ENCODE measurements at places on chromosomes 16 and 17.

DNA sequence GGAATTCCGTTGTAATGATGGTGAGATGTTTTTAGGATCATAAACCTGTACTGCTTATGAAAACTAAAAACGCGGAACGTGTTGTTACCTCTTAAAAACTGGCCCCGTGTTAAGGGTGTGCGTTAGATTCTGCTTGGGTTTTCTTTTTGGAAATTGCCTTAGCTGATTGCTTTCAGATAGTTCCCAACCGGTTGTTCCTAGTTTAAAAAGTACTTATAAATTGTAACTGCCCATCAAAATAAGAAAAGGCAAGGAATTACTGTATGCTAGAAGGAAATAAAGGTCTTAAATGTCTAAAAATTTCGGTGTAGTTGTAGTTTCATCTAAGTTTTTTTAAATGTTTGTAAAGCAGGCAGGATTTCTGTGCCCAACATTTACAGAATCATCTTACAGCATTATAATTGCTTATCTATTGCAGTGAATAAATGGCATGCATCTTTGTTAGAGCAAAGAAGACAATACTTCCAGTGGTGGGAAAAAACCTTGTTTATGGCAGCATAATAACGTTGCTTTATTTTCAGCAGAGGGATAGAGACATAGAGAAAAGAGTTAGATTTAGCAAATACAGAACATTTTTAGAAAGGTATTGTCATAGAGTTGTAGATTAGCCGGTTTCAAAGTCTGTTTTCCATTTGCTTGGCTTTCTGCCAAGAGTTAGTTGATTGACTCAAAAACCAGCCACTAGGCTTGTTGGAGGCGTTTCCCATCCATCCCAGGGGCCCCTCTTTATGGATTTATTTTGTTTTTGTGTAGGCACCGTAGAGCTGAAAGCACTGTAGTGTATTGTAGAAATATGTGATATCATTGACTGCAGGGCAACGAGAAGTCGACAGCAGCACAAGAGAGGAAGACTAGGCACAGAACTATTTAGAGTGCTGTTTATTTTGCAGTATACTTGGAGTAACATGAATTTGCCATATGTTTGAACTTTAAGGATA, 1.7 kb downstream of the PPM1D start:
- no peaks in the 10 kb centered on the region for H3K27me3 ChIP-seq
- DNase-seq = no peak
- H3K4me1 ChIP-seq = no peaks in the 10 kb centered on the region
- H3K36me3 ChIP-seq = no peaks in the 10 kb centered on the region
- H3K4me3 ChIP-seq = peak overlapping the region; percentile 92

- H3K4me1 ChIP-seq = no peaks in the 10 kb centered on the region
- no peaks in the 10 kb centered on the region for H3K27me3 ChIP-seq
- H3K36me3 ChIP-seq = no peaks in the 10 kb centered on the region
- DNase-seq = no peak
- H3K27ac ChIP-seq = peak overlapping the region; percentile 25
- no peak overlapping the region for H3K4me3 ChIP-seq
Measured at GRCh38 chr17:35218915-35219314, 24.0 kb upstream of the SLFN5 start.

DNA sequence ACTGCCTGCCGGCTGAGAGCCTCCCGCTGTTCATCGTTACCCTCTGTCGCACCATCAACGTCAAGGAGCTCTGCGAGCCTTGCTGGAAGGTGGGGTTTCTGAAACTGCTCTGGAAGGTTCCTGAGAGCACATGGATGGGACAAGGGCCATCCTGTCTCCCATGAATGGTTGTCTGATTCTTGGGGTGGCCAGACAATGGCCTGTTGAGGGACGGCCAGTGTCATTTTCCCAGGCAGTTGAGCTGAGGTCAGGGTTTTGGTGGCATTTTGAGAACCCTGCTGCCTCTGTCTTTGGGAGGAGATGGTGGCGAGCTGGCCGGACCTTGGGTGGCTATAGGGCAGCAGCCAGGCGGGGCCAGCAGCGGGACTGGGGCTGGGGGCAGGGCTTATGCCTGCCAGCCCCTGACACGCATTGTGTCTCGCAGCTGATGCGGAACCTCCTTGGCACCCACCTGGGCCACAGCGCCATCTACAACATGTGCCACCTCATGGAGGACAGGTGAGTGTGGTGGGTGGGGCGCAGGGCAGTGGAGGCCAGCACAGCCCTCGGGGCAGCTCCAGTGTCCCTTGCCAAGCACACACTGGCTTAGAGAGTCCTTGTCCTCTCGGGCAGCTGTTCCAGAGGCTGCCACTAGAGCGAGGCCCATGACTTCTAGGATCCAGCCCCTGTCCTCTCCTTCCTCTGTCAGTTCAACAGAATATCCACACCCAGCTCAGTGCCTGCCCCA, 9.1 kb downstream of the TSC2 start:
- H3K4me3 ChIP-seq = no peak overlapping the region
- H3K27me3 ChIP-seq = no peaks in the 10 kb centered on the region
- no peak for DNase-seq
- no peak overlapping the region for H3K27ac ChIP-seq

DNA sequence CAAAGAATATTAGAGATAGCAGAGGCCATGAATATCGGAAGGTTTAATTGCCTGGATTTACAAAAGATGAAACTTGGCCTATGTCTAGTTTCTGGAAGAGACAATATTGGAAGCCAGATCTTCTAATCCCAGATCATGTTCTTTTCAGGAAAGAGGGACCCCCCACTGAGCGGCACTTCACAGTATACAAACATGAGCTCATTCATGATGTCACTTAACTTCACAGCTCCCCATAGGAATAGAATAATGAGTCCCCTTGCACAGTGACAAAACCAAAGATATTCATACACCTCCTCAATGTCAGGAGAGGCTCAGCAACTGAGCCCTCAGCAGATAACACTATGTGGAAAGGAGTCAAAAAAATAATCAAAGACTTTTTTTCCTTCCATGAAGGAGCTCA, 147.5 kb downstream of the CDH11 start:
- H3K27ac ChIP-seq = no peak overlapping the region
- no peaks in the 10 kb centered on the region for H3K4me1 ChIP-seq
- H3K27me3 ChIP-seq = no peaks in the 10 kb centered on the region
- DNase-seq = no peak
- no peaks in the 10 kb centered on the region for H3K36me3 ChIP-seq

DNA sequence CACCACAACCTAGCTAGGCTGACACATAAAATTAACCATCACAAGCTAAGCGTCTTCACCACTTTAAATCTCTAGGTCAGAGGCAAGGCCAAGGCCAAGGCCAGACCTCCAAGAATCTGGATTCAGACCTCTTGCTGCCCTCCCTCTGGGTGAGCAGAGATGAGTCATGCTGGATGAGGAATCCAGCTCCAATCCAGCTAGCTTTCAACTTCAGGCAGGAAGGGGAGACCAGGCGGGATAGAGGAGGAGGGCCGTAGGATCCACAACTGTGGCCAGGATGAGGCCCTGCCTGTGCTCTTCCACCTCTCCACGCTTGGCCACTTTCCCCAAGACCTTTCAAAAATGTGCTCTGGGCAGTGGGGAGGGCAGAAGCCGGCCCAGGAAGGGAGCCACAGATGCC, 14.7 kb downstream of the LRRC75A start:
- no peak overlapping the region for H3K4me3 ChIP-seq
- peaks cover 3% of the 10 kb centered on the region for H3K4me1 ChIP-seq
- no peaks in the 10 kb centered on the region for H3K36me3 ChIP-seq
- DNase-seq = no peak

- H3K36me3 ChIP-seq = no peaks in the 10 kb centered on the region
- H3K27me3 ChIP-seq = no peaks in the 10 kb centered on the region
- no peak overlapping the region for H3K4me3 ChIP-seq
Measured at GRCh38 chr17:71052971-71053370, 883.6 kb downstream of the KCNJ2 start.

GRCh38 chr16:15958703-15959348, 9.4 kb downstream of the ABCC1 start:
- no peaks in the 10 kb centered on the region for H3K4me1 ChIP-seq
- no peaks in the 10 kb centered on the region for H3K27me3 ChIP-seq
- H3K4me3 ChIP-seq = no peak overlapping the region
- H3K36me3 ChIP-seq = no peaks in the 10 kb centered on the region
- H3K27ac ChIP-seq = no peak overlapping the region

GRCh38 chr16:49701789-49702494, 154.0 kb downstream of the ZNF423 start:
- DNase-seq = no peak
- peak overlapping the region; percentile 63 for H3K27ac ChIP-seq
- H3K4me3 ChIP-seq = no peak overlapping the region

GRCh38 chr17:41656249-41657023, 32.1 kb upstream of the KRT17 start:
- H3K27ac ChIP-seq = peak overlapping the region; percentile 97
- peaks cover 69% of the 10 kb centered on the region for H3K4me1 ChIP-seq
- no peaks in the 10 kb centered on the region for H3K36me3 ChIP-seq
- no peaks in the 10 kb centered on the region for H3K27me3 ChIP-seq
- DNase-seq = no peak

GRCh38 chr16:22646948-22647556, 136.4 kb downstream of the NPIPB5 start:
- H3K27me3 ChIP-seq = no peaks in the 10 kb centered on the region
- no peak for DNase-seq
- H3K27ac ChIP-seq = no peak overlapping the region
- H3K4me3 ChIP-seq = no peak overlapping the region
- H3K4me1 ChIP-seq = no peaks in the 10 kb centered on the region

GRCh38 chr16:71493213-71493612, 4.1 kb upstream of the ZNF19 start:
- no peaks in the 10 kb centered on the region for H3K4me1 ChIP-seq
- H3K36me3 ChIP-seq = no peaks in the 10 kb centered on the region

GRCh38 chr17:68853036-68853435, 102.2 kb downstream of the ABCA8 start:
- H3K4me1 ChIP-seq = no peaks in the 10 kb centered on the region
- no peak overlapping the region for H3K4me3 ChIP-seq
- DNase-seq = no peak
- H3K36me3 ChIP-seq = no peaks in the 10 kb centered on the region
- no peak overlapping the region for H3K27ac ChIP-seq

DNA sequence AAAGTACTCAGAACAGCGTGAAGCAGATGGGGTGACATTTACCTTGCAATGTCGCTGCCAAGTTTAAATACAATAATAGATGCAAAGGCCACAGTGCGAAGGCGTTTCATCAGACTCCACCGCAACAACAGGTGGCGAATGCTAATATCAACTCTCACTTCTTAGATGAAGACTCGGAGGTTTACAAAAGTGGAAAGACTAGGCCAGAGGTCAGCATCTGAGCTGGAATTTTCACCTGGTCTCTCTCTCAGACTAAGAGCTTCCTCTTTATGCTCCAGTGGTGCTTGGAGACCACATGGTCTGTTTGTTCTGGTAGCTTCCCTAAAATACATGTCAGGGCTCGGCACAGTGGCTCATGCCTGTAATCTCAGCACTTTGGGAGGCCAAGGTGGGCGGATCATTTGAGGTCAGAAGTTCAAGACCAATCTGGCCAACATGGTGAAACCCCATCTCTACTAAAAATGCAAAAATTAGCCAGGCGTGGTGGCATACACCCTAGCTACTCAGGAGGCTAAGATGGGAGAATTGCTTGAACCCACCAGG, 169.1 kb downstream of the XYLT1 start:
- no peaks in the 10 kb centered on the region for H3K36me3 ChIP-seq
- H3K4me1 ChIP-seq = no peaks in the 10 kb centered on the region
- H3K27me3 ChIP-seq = no peaks in the 10 kb centered on the region
- no peak overlapping the region for H3K27ac ChIP-seq
- H3K4me3 ChIP-seq = no peak overlapping the region

- no peak overlapping the region for H3K4me3 ChIP-seq
- no peak for DNase-seq
- no peaks in the 10 kb centered on the region for H3K4me1 ChIP-seq
- no peaks in the 10 kb centered on the region for H3K36me3 ChIP-seq
Measured at GRCh38 chr17:9899280-9900043, 5.6 kb downstream of the RCVRN start.

GRCh38 chr17:7070712-7071111, 9.3 kb downstream of the CLEC10A start:
- H3K36me3 ChIP-seq = no peaks in the 10 kb centered on the region
- H3K4me3 ChIP-seq = no peak overlapping the region
- H3K4me1 ChIP-seq = no peaks in the 10 kb centered on the region
- H3K27me3 ChIP-seq = no peaks in the 10 kb centered on the region

DNA sequence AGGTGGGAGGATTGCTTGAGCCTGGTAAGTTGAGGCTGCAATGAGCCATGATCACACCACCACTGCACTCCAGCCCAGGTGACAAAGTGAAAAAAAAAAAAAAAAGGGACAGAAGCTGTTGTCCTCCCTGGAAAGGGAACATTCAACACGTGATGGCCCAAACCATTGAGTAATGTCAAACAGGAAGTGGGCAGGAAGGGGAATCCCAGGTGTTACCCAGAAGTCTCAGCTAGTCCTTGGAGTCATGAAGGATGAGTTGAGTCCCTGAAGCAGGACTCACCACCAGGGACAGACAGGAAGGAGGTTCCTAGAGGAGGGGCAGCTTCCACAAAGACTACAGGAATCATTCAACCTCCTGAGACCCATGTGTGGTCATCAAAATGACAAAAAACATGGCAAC, 19.8 kb upstream of the CMIP start:
- H3K27me3 ChIP-seq = no peaks in the 10 kb centered on the region
- no peak overlapping the region for H3K27ac ChIP-seq
- no peak for DNase-seq
- H3K36me3 ChIP-seq = no peaks in the 10 kb centered on the region
- H3K4me1 ChIP-seq = no peaks in the 10 kb centered on the region

- no peaks in the 10 kb centered on the region for H3K36me3 ChIP-seq
- DNase-seq = no peak
- H3K27me3 ChIP-seq = no peaks in the 10 kb centered on the region
- H3K4me3 ChIP-seq = no peak overlapping the region
- H3K27ac ChIP-seq = no peak overlapping the region
Measured at GRCh38 chr17:76742958-76743357, 5.0 kb downstream of the MFSD11 start.

DNA sequence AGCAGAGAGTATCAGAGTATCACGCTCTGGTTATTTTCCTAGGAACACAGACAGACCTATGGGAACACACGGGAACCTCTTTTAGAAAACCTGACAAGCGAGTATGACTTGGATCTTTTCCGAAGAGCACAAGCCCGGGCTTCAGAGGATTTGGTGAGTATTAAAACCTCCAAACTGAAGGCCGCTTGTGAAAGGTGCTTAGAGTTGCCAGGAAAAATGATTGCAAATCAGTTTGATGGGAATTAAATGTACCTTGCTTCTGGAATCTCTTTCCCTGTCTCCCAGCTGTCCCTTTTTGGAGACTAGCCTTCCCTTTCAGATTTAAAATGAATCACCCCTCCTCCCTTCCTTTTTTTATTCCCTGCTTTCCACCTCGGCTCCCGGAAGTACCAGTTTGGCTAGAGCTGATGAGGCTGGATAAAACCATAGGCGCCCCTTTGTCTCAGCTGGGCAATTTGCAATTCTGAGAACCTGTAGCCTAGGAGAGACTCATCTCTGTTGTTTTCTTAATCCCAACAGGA, 27.3 kb downstream of the KAT7 start:
- no peak for DNase-seq
- H3K27me3 ChIP-seq = no peaks in the 10 kb centered on the region
- no peaks in the 10 kb centered on the region for H3K36me3 ChIP-seq
- no peak overlapping the region for H3K4me3 ChIP-seq
- H3K4me1 ChIP-seq = peaks cover 15% of the 10 kb centered on the region
- H3K27ac ChIP-seq = peak overlapping the region; percentile 71

All from breast epithelium (tissue), 4 donors.